Heart right ventricle (tissue), 16 donors: ENCODE measurements at places on chromosomes 3 and 15. TPM values are rescaled to one million over a fixed set of nuclear protein-coding genes. Genes with fewer than 3 reads are reported as not detected.

DNA sequence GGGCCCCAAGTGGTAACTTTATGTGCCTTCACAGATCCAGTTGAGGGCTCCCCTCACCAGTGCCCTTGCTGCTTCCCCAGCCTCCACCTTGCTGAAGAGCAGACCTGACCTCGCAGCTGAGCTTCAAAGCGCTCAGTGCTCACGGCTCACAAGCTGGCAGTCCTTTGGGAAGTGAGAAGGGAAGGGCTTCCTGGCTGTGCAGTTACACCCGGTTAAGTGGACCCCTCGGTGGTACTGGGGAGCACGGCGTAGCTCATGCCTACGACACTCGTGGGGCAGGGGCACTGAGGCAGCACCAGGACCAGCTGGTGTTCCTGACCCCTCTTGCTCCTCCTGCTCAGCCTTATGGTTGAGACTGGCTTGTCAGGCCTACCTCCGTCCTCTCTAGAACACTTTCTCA is 629.0 kb upstream of the TBL1XR1 start:
- DNase-seq = no peak

CEMIP gene
- total RNA-seq = 1.9 TPM

PPIB gene
- total RNA-seq = 178 TPM

DNA sequence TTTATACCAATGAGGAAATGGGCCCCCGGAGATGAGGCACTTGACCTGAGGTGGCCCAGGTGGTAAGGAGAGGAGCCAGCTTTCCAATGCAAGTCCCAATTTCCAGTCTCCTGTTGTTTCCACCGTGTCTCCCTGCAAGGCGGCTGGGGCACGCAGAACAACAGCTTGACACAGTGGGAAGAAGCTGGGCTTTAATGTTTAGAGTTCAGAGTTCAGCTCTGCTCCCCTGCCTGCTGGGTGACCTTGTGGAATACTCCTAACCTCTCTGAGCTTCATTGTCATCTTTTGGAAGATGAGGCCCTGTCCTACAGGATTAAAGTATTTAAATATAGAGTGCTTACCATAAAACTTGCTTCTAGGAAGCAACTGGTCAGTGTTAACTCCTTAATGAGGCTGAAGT is 80.3 kb downstream of the SMAD3 start:
- no peak for DNase-seq

GRCh38 chr3:4645468-4645867 is 152.3 kb downstream of the ITPR1 start:
- no peak for DNase-seq

- DNase-seq = no peak
These were observed 89.9 kb downstream of the IQSEC1 start for GRCh38 chr3:12983319-12983718.

- no peak for DNase-seq
These were observed 217.9 kb upstream of the THBS1 start for GRCh38 chr15:39362821-39363561.

GRCh38 chr3:159971311-159971710 is 17.3 kb upstream of the IL12A start:
- no peak for DNase-seq

- no peak for DNase-seq
These were observed 167.2 kb upstream of the SLC2A2 start for GRCh38 chr3:171193693-171194092.

GRCh38 chr3:39819899-39820298 is 10.5 kb downstream of the MYRIP start:
- DNase-seq = no peak

NR1I2 gene
- total RNA-seq = 0.21 TPM

DNA sequence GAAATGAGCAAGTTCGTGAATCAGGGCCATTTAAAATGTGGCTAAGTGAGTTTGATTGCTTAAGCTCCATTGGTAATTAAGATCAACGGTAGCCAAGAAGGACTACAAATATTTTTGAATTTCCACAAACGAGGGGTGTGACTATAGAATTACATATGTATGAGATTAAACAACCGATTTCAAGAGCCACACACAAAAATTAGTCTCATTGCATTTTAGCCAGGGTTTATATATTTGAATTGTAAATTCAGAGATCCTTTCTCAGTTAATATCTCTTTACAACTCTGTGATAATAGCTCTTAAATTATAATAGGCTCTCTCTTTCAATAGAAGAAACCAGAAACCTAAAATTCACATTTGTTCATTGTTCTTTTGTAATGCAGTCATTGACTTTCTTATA is 325.6 kb upstream of the ICE2 start:
- DNase-seq = no peak

DNA sequence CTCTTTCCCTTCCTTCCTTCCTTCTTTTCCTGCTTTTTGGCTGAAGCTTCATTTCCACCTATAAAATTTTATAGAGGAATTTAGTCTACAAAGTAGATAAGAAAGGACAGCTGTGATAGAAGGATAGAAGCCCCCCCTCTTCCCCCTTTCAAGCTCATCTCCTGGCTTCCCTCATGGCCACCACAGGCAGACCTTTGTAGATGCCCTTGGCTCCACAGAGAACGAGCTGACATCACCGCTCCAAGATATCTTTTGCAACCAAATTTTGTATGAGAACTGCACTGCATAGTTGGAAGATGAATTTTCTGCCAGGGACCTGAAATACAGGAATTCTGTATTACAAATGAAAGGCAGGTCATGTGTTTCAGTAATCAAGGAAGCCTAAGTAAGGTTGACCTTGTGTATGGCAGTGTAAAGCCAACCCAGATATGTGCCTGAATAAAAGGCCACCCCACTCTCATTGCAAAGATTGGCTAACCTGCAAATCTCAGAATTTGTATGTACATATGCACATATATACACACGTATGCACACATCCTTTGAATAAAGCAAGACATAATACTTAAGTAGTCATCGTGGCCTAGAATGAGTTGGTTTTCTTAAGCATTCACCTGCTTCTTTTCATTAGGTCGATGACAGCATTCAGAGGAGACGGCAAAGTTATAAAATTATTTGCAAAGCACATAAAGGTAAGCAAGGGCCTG is 57.1 kb upstream of the FILIP1L start:
- no peak for DNase-seq

GRCh38 chr3:27888562-27888961 is 166.4 kb upstream of the EOMES start:
- no peak for DNase-seq

GRCh38 chr3:106058475-106058874 is 189.7 kb upstream of the CBLB start:
- DNase-seq = no peak

GRCh38 chr3:74617776-74618175 is 3.3 kb upstream of the CNTN3 start:
- DNase-seq = no peak

DNA sequence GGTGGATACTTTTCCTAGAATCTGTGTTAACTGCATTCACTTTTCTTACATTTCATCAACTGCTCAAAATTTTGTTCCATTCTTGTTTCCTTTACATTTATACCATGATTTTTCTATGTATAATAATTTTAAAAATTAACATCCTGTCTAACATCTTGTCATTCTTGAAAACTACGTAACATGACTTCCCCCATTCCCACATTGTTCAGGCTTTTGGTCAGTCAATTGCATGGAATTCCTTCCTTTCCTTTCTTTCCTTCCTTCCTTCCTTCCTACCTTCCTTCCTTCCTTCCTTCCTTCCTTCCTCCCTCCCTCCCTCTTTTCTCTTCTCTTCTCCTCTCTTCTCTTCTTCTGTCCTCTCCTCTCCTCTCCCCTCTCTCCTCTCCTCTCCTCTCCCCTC is 220.7 kb upstream of the TP63 start:
- no peak for DNase-seq

NEK11 gene
- total RNA-seq = 3.7 TPM

- DNase-seq = peak; percentile 18
These were observed 434.0 kb downstream of the EPHB1 start for GRCh38 chr3:135229018-135229495.

- no peak for DNase-seq
These were observed 148.4 kb downstream of the B3GALNT1 start for GRCh38 chr3:160956785-160957184.

GRCh38 chr15:47727676-47728075 is 10.4 kb downstream of the SEMA6D start:
- no peak for DNase-seq

GRCh38 chr3:183583331-183584245 is 28.1 kb upstream of the KLHL6 start:
- DNase-seq = no peak

DNA sequence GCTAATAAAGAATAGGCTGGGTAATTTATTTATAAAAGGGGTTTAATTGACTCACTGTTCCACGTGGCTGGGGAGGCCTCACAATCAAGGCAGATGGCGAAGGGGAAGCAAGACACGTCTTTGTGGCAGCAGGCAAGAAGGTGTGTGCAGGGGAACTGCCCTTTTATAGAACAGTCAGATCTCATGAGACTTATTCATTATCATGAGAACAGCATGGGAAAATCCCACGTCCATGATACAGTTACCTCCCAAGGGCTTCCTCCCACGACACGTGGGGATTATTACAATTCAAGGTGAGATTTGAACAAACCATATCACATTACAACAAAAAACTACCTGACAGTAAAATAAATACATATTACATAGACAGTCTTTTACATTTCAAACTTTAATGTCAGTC is 414.9 kb downstream of the NAALADL2 start:
- no peak for DNase-seq

- DNase-seq = no peak
These were observed 218.6 kb downstream of the TBC1D2B start for GRCh38 chr15:77858792-77859490.

IGF1R gene
- 88.2 TPM for total RNA-seq

GRCh38 chr3:55579496-55579895 is 92.4 kb upstream of the WNT5A start:
- no peak for DNase-seq

GRCh38 chr3:8764528-8764927 is 4.9 kb downstream of the OXTR start:
- no peak for DNase-seq

GRCh38 chr3:126664591-126665214 is 9.8 kb upstream of the TXNRD3 start:
- DNase-seq = no peak

FBXO40 gene
- 223 TPM for total RNA-seq

- no peak for DNase-seq
These were observed 295.6 kb upstream of the RASGRP1 start for GRCh38 chr15:38860253-38860652.

C3orf85 gene
- not detected for total RNA-seq

PLS1 gene
- total RNA-seq = 1.7 TPM

CPNE9 gene
- not detected for total RNA-seq

GRCh38 chr3:188881954-188882641 is 289.7 kb upstream of the TPRG1 start:
- DNase-seq = no peak

SV2B gene
- 1.4 TPM for total RNA-seq

GRCh38 chr3:14422016-14422963 is 19.9 kb downstream of the SLC6A6 start:
- no peak for DNase-seq

- DNase-seq = no peak
These were observed 72.1 kb upstream of the RARB start for GRCh38 chr3:25355998-25356397.
